Tibial nerve (tissue), 4 donors: ENCODE measurements at places on chromosomes 13 and 19. TPM values are rescaled to one million over a fixed set of nuclear protein-coding genes. Genes with fewer than 3 reads are reported as not detected.

Gene FZR1
- total RNA-seq = 22.2 TPM

GRCh38 chr19:45739498-45740439 is 6.5 kb downstream of the MEIOSIN start:
- no peak for DNase-seq

Gene MISP
- total RNA-seq = 0.30 TPM

DNA sequence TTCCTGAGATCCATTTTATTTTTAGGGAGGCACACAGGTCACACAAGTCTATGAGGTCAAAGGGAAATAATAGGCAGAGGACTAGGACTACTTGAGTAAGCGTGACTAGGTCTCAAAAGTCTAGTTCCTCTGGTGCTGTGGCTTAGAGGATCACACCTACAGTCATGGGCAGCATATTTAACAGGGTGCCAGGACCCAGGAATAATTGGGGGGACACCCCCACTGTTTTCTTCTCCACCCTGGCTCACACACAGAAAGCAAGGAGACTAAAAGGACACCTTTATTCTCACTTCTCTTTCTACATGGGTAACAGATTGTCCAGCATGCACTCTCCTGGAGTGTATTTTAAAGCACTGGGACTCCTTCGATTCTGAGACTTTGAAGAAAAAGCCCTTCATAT is 26.2 kb downstream of the OXGR1 start:
- no peak for DNase-seq

- no peak for DNase-seq
Measured at GRCh38 chr13:37656247-37656940, 57.8 kb upstream of the POSTN start.

DNA sequence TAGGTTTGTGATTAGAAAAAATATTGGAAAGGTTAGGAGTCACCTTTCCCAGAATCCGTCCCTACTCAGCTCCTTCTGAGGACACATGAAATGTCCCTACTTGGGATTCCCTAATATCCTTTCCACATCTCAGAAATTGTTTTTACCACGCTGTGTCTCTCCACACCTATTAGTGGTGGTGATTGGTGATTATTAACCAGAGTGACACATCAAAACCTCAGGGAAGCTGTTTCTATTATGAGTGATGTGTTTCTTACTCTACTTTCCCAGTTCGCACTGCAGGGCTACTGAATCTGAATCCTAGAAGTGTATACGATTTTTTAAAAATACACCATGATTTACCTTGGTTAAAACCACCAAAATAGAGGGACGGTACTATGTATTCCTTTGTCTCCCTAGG is 460.8 kb downstream of the TBC1D4 start:
- DNase-seq = no peak

DNA sequence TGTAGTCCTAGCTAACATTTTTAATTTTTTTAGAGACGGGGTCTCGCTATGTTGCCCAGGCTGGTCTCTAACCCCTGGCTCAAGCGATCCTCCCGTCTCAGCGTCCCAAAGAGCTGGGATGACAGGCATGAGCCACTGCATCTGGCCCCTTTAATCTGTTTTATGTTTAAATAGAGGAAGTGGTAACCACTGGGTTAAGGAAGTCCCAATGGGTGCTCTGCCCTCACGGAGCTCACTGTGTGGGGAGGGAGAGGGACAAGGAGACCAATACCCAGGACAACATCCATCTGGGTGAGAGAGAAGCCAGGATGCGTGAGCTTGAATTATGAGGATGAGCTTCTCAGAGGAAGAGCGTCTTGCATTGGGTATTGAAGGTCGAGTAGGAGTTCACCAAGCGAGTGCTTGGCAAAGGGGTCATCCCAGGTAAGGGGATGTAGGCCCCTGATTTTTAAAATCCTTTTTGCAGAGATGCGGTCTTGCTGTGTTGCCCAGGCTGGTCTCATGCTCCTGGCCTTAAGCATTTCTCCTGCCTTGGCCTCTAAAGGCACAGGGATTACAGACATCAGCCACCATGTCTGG is 13.8 kb downstream of the YJU2 start:
- no peak for DNase-seq

- DNase-seq = peak; percentile 41
Measured at GRCh38 chr13:72004784-72005374, 137.9 kb upstream of the DACH1 start.

Gene SOHLH2
- total RNA-seq = not detected

DNA sequence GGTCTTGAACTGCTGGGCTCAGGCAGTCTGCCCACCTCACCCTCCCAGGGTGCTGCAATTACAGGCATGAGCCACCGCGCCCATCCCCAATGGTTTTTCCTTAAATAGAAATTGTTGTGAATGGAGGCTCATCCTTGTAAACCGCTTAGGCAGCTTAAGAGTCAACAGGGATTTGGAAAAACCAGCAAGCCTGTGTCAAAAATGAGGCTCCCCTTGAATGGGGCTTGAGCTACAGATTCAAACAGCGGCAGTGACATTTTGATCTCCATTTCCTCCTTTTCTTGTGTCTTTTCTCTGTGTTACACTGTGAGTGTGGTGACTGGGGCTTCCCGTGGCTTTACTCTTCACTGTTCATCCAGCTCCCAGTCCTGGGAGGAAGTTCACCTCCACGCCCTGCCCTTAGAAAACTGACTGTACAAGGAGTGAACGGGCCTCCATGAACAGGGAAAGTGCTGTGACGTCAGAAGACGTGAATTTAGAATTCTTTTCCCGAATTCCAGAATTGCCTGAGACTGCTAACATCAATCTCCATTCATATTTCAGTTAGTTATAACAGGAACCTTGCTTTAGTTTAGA is 15.3 kb upstream of the RAB8A start:
- no peak for DNase-seq

Gene SEMA6B
- total RNA-seq = 2.4 TPM

DNA sequence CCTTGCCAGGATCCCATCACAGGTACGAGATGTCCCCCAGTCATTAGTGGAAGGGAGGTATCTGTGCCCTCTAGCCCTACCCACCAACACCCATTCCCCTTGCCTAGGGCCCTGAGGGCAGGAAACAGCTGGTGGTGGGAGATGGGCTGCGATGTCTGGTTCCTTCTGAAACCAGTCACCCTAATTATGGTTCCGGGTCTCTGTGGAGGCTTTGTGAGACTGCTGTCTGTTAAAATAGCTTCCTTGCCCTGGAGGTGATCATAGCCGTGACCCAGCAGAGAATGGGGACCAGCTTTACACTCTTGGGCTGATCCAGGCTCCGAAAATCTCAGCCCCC is 5.5 kb downstream of the ALDH16A1 start:
- DNase-seq = no peak

DNA sequence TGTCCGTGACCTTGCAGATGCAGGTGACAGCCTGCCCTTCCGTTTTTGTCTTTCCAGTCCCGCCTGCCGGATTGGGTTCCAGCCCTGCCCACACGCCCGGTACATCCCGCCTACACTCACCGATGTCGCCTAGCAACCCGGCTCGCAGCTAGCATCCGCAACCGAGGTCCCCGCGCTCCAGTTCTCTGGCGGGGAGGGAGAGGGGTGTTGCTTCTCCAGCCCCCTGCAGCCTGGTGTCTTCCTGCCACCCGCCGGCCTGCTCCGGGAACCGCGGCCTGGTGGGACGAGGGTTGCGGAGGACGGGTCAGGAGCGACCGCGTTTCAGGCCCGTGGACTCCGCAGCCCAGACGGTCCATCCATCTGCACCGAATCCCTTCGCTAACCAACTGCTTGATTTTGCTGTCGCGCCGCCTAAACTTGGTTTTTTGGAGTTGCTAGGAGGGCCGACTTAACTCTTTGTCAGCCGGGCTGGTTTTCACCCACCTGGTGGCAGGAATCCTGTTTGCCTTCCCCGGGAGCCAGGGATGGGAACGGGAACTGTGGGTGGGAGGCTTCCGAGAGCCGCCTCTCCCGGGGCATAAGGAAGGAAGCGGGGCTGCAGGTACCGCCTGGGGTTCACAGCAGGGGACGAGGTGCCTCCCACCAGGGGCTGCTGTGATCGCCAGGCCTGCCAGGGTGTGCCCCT is 15.4 kb upstream of the MATK start:
- DNase-seq = no peak

GRCh38 chr19:29662278-29662603 is 3.0 kb upstream of the PLEKHF1 start:
- DNase-seq = no peak

Gene IL4I1
- total RNA-seq = 3.0 TPM

- no peak for DNase-seq
Measured at GRCh38 chr13:31947105-31947504, 84.5 kb upstream of the FRY start.

Gene ZNF606
- 35.3 TPM for total RNA-seq

DNA sequence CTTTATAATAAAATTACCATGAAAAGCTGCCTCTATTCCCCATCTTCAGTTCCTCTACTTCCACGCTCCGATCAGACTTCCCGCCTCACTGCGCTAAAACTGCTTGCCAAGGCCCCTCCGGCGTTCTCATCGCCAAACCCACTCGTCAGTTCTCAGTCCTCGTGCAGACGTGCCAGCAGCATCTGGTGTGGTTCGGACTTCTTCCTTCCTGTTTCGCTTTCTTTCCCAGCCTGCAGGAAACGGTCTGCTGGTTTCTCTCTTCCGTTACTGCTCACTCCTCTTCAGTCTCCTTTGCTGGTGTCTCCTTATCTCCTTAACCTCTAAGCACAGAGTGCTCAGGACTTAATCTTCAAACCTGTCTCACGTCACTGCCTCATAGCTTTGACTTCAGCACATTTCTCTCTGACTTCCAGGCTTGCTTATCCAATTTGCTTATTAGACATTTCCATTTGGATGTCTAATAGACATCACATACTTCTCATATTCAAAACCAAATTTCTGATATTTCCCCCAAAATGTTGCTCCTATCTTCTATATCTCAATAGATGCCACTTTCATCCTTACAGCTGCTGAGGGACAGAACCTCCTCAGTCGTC is 40.3 kb downstream of the RCBTB2 start:
- DNase-seq = peak; percentile 63

GRCh38 chr13:22311734-22312404 is 641.0 kb downstream of the FGF9 start:
- peak; percentile 12 for DNase-seq

GRCh38 chr13:99813336-99814095 is 158.1 kb downstream of the ZIC5 start:
- DNase-seq = no peak

GRCh38 chr13:60584976-60585375 is 188.0 kb downstream of the TDRD3 start:
- peak; percentile 20 for DNase-seq

GRCh38 chr19:6156033-6156432 is 20.6 kb downstream of the ACSBG2 start:
- no peak for DNase-seq

Gene ZNF285
- total RNA-seq = 6.1 TPM

Gene ZFP14
- total RNA-seq = 15.3 TPM

Gene NLRP5
- total RNA-seq = not detected

GRCh38 chr19:17205237-17206140 is 9.7 kb upstream of the USE1 start:
- DNase-seq = no peak

DNA sequence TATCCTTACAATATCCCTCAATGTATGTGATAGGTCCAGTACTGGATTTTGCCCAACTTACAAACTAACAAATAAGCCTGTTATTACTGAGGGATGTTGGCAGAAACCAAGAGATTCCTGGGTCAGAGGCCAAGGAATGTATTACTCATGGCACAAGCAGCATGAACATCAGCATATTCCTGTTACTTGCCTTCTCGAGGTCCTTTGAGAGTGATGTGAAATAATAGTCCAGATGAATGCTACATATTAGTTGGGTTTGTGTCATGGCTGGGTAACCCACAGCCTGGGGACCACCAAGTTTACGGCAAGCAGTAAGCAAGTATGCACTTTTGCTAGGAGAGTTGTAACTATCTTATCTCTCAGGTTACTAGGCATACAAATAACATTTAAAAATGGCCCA is 384.5 kb upstream of the GPC6 start:
- no peak for DNase-seq

- no peak for DNase-seq
Measured at GRCh38 chr19:35468637-35469036, 20.6 kb downstream of the FFAR2 start.

GRCh38 chr19:13899393-13899792 is 6.5 kb downstream of the BRME1 start:
- DNase-seq = no peak
